ENCODE measurements at places on chromosomes 3 and 15.
A peak's percentile ranks its signal among the peaks of the same experiment; 100 is the strongest.

- no peak for DNase-seq
Observed at GRCh38 chr3:5729852-5730251, 542.3 kb downstream of the EDEM1 start.

GRCh38 chr15:84598250-84598649 lies 2.6 kb upstream of the ZSCAN2 start:
- peak; percentile 70 for DNase-seq

- no peak for DNase-seq
Observed at GRCh38 chr3:193620650-193621049, 27.6 kb downstream of the OPA1 start.

DNA sequence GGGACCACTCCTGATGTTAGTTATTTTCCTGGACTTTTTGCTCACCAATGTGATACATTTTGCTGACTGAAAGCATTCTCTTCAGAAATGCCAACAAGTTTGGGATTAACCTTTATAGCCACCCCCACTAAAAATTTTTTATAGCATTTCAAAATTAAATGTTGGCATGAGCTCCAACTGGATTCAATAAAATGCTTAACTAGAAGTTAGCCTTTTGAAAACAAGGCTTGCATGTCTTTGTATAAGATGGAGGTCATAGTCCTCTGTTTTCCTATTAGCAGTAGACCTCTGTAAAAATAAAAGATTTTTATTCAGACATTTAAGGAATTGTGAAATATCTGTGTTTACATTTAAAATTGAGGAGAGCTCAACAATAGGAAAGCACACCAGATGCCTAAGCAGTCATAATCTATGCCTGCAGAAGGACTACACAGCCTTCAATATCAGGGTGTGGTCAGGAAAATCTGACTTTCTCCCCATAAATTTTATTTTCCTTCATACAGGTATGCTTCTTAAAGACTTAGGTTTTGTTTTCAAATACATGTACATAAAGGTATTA lies 87.2 kb downstream of the DNAJC13 start:
- DNase-seq = no peak

DNA sequence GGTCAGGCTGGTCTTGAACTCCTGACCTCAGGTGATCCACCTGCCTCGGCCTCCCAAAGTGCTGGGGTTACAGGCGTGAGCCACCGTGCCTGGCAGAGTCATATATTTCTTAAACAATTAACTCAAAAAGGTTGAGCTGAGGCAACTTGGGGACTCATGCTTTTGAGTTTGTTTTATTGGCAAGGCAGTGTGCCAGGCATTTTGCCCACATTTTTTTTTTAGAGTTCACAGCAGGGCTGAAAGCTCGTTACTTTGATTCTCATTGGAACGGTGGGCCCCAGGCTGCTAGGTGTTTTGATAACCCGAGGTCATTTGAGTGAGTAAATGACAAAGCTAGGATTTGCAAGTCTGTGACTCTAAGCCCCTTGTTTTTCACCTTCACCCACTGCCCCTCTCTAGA lies 76.2 kb downstream of the CCK start:
- DNase-seq = no peak

DNA sequence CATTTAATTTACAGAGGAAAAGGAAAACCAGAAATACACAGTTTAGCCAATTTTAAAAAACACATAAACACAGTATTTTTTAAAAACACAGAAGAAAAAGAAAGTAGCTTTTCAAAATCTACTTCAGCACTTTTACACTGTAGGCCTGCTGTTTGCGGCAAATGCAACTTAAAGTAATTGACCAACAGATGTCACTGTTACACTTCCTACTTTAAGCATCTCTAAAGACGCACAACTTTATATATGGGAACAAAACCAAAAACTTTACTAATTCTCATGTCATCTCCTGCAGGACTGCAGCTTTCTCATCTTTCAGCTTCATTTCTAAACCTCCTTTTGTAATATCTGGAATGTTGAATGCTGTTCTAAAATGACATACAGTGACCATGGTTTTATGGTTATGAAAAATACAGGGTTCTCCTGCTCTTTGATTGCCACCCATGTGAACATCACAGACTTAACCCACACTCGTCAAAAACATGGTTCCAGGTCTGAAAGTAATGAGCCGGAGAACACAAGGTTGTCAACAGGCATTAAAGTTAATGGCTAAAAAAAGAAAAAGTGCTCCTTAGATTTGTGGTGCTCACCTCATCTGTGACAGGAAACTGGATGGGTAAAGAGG lies 107.9 kb downstream of the FMN1 start:
- peak; percentile 13 for DNase-seq

- no peak for DNase-seq
Observed at GRCh38 chr3:135329479-135329878, 534.4 kb downstream of the EPHB1 start.

GRCh38 chr3:10869460-10869859 lies 53.4 kb downstream of the SLC6A11 start:
- DNase-seq = no peak

GRCh38 chr15:31148297-31149087 lies 47.0 kb upstream of the TRPM1 start:
- DNase-seq = no peak

GRCh38 chr3:47057212-47057671 lies 77.8 kb downstream of the NBEAL2 start:
- DNase-seq = no peak

- DNase-seq = no peak
Observed at GRCh38 chr3:39112535-39112934, 5.1 kb downstream of the TTC21A start.

GRCh38 chr3:195042743-195043606 lies 228.0 kb downstream of the XXYLT1 start:
- DNase-seq = no peak

DNA sequence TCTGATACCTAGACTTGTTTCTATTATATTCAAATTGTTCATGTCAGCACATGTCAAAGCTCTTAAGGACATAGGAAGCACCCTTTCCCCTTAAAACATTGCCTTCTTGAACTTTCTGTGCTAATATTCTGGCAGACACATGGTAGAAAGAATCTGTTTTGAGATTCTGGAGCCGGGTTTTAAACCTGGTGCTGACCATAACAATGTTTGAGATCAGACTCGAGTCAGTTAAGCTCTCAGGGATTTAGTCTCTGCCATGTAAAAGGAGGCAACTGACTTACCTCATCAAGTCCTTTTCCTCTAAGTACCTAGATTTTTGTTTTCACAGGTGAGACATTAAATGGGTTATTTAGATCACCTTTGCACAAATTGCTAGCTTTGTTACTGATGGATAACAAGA lies 38.9 kb downstream of the RBMS3 start:
- DNase-seq = no peak

DNA sequence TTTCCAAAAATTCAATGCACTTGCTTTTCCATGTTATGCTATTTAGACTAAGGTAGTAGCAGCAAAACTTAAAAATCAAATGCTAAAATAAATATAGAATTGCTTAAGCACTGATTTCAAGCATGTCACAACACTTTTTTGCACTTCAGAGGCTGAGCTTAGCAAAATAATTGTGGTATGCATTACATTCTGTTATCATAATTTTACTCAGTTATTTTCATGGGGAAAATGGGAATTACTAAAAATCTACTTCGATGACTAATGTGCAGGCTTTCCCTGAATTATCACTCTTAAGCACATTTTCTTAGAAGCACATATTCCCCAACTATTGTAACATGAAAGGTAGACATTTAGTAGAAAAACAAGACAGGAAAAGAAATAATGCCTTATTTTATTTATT lies 322.4 kb upstream of the CBLB start:
- no peak for DNase-seq

GRCh38 chr3:170560717-170561382 lies 25.0 kb downstream of the SLC7A14 start:
- no peak for DNase-seq

GRCh38 chr3:128273109-128273840 lies 120.0 kb downstream of the EEFSEC start:
- no peak for DNase-seq

- DNase-seq = peak; percentile 26
Observed at GRCh38 chr3:193971261-193971751, 164.6 kb upstream of the HES1 start.

- DNase-seq = peak; percentile 43
Observed at GRCh38 chr15:63605816-63606215, 8.6 kb downstream of the FBXL22 start.

GRCh38 chr15:33083232-33084081 lies 111.1 kb downstream of the FMN1 start:
- DNase-seq = no peak

- DNase-seq = no peak
Observed at GRCh38 chr15:70289191-70289955, 191.7 kb upstream of the TLE3 start.

DNA sequence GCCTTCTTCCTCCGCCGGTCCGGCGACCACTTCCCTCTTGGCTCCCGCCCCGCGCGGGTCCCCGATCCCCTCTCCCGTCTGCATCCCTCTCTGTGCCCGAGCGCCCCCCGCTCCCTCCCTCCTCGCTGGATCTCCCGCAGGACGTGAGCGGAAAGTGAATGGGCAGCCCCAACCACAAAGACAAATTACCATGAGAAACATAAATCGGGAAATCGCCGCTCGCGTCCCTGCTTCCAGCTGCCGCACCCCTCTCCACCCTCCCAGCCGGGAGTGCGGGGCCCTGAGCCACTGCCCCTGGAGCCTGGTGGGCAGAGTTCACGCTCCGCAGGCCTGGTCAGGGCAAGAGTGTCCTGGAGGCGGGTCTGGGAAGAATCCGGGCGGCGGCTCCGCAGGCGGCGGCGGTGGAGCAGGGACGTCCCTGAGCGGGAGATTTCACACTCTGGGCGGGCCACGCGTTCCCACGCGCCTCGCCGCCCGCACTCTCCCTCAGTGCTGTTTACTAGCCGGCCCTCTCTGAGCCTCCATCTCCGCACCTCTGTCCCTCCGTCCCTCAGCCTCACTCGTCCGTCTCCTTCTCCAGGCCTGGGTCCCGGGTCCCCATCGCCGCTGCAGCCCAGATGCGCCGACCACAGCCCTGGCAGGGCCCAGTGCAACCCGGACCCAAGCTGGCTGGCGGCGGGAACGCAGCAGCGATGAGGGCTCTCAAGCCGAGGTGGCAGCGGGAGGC lies 835 bp downstream of the SEMA5B start:
- DNase-seq = peak; percentile 40

DNA sequence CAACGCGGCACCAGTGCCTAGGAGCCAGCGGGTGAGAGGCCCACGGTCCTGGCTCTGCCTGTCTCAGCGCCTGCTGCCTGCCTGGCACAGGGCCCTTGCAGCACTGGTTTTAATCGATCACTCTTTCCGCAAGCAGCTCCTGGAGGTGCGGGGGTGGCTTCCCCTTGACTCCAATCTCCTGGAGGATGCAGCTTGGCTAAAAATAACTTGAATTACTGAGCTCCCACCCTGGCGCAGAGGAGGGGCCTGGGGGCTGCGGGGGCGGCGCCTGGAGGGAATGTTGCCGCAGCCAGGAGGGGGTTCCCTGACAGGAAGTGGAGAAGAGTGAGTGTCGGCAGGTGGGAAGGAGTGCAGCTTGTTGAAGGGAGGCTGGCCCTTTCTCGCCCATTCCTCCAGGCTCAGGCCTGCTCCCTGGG lies 9.9 kb upstream of the RPL29 start:
- DNase-seq = no peak

DNA sequence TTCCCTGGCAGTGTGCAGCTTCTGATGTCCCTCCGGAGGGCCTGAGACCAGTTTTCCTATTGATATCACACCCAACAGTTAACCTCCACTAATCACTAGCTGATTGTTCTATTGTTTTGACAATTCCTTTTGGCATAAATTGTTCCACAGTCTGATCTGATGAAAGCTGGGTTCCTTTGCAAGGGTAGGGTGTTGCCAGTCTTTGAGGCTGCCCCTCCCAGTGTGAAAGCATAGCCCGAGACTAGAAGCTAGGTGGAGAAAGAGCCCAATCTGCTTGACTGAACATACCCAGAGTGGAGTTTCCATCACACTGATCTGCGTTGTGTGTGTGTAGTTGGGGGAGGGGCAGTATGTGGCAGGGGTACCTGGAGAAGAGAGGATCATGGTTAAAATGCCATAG lies 10.3 kb upstream of the PRICKLE2 start:
- DNase-seq = no peak

DNA sequence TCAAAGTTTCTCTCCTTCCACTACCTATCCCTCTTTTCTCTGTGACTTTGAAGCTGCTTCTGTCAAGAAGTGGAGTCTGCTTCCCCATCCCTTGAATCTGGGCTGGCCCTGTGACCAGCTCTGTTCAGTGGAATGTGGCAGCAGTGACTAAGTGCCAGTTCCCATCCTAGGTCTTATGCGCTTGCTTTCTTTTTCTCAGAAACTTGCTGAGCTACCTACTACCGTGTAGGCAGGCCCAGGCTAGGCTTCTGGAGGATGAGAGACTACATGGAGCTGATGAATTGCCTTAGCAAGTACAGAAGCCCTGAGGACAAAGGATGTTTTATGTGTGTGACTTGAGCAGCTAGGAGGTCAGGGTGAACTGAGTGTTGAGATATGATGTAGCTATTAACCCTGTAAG lies 123.2 kb downstream of the PDCD6IP start:
- DNase-seq = no peak

DNA sequence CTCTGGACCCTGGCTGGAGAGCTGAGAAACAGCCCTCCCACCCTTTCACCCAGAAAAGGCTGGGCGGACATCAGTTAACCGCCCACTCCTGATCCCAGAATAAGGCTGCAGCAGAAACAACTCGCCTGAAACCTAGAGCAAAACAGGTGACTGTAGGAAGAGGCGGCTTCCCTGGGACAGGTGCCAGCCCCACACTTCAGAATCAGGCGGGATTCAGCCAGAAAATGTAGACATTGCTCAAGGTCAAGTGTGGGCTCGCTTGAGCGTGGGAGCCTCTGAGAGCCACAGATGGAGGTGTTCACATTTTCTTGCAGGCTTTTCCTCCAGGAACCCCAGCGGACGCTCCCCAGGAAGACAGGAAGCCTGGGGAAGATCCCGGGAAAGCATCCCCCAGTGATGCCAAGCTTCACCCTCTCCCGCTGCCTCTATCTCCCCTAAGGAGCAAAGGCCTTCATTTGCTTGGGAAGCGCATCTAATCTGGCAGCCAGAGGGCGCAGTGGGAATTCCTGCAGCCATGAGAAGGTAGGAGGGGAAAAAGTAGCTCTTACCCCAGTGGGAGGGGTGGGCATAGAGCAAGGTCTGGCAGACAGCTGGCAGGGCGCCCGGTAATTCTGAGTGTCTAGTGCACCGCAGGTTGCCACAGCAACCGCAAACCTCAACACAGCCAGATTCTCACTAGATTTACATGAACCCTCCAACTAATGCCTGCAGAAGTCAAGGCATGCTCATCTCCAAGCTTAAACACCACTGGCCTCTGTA lies 77.7 kb downstream of the OCA2 start:
- no peak for DNase-seq

DNA sequence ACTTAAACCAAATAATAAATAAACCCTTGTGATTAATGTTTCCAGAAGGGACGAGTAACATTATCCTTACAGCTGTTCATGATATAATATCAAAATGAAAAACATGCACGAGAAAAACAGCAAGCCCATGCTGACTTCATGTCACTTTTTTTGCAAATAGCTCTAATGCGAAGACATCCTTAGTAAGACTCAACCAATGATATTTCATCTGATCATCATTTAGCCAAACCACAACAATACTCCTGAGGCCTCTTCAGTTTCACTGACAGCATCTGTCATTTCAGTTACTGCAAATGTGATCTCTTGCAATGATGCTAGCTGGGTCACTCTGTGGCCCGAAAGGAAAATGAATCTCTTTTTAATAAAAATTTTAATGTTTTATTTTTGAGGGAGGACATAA lies 74.0 kb downstream of the POLR2M start:
- DNase-seq = no peak

- DNase-seq = no peak
Observed at GRCh38 chr3:192608726-192609600, 118.4 kb downstream of the FGF12 start.
